ENCODE measurements at places on chromosomes 12 and 14.

DNA sequence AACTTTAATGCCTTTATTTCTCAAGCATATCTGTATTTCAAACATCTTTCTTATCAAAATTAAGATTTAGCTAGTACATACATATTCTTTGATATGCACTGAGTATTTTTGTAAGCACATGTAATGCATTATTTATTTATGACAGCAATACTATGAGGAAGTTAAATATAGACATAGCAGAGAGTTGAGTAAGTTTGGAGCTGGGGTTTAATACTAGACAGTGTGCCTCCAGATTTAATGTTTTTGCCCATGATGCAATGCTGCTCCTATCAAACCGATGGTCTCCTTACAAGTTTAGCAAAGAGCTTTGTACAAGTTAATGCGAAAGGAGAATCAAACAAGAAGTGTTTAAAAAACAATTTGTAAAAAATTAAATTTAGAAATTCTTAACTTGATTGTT, 826.6 kb upstream of the MGAT4C start:
- no peak overlapping the region for H3K4me3 ChIP-seq
- no peaks in the 10 kb centered on the region for H3K27me3 ChIP-seq
- no peak for DNase-seq
- H3K27ac ChIP-seq: no peak overlapping the region

GRCh38 chr14:100662879-100663760, 63.6 kb upstream of the DLK1 start:
- H3K36me3 ChIP-seq: no peaks in the 10 kb centered on the region
- peak; percentile 86 for DNase-seq
- H3K27me3 ChIP-seq: no peaks in the 10 kb centered on the region

GRCh38 chr12:12642916-12643315, 31.2 kb downstream of the CREBL2 start:
- H3K4me3 ChIP-seq: no peak overlapping the region
- no peak overlapping the region for H3K27ac ChIP-seq
- H3K27me3 ChIP-seq: no peaks in the 10 kb centered on the region
- peaks cover 15% of the 10 kb centered on the region for H3K36me3 ChIP-seq
- no peaks in the 10 kb centered on the region for H3K4me1 ChIP-seq

DNA sequence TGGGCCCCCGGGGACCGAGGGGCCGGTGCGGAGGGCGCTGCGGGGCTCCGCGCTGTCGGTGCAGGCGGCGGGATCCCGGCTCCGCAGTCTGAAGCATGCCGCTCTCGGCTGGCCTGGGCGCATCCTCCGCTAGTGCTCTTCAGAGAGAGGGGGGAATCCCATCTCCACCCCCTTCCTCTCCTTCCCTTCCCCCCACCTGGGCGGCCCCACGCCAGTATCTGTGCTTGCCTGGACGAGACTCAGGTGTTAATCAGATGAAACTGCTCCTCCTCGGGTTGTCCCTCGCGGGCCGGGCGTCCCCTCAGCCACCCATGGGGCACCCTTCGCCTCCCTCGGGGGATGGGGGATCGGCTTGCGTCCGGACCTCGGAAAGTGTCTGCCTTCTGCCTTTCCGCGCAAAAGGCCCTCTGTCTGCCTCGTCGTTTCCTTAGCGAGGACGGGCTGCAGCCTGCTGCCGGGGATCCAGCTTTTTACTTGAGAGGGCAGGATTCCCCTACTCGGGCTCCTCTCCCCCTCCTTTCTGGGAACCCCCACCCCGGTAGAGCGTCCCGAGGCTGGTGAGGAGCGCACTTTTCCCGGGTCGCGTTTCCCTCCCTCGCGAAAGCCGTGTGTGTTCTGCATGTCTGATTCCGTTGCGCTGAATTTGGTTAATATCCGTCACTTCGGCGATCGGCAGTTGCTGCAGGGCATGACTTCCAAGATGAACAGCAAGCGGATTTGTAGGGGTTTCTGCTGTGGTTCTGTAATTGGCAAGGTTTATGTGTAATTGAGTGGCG, 1.1 kb downstream of the GPHN start:
- H3K4me1 ChIP-seq: peaks cover 27% of the 10 kb centered on the region
- no peaks in the 10 kb centered on the region for H3K36me3 ChIP-seq
- peak overlapping the region; percentile 74 for H3K4me3 ChIP-seq
- peak; percentile 48 for DNase-seq
- no peaks in the 10 kb centered on the region for H3K27me3 ChIP-seq
- no peak overlapping the region for H3K27ac ChIP-seq

- H3K27ac ChIP-seq: no peak overlapping the region
- H3K27me3 ChIP-seq: no peaks in the 10 kb centered on the region
- no peak overlapping the region for H3K4me3 ChIP-seq
- H3K4me1 ChIP-seq: peaks cover 7% of the 10 kb centered on the region
These were observed 11.6 kb downstream of the TNS2 start for GRCh38 chr12:53061404-53062010.

DNA sequence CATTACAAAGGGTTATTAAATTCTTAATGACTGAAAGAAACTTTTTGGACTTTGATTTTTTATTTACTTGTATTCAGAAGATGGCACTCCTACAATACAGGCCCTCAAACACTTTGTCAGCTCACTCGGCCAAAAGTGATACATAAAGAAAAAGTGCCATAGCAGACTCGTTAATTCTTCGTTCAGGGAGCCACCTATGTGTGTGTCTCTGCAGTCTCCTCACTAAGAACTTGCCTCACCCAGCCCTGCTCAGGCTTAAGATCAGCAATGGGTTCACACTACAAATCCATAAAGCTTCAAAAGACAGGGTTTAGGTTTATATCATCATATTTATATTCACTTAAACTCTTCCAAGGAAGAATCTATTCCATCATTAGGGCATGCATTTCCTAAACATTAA, 11.5 kb downstream of the DCP1B start:
- no peak for DNase-seq
- no peaks in the 10 kb centered on the region for H3K27me3 ChIP-seq
- no peaks in the 10 kb centered on the region for H3K4me1 ChIP-seq
- no peak overlapping the region for H3K27ac ChIP-seq
